ENCODE measurements at places on chromosomes 1 and 21.

DNA sequence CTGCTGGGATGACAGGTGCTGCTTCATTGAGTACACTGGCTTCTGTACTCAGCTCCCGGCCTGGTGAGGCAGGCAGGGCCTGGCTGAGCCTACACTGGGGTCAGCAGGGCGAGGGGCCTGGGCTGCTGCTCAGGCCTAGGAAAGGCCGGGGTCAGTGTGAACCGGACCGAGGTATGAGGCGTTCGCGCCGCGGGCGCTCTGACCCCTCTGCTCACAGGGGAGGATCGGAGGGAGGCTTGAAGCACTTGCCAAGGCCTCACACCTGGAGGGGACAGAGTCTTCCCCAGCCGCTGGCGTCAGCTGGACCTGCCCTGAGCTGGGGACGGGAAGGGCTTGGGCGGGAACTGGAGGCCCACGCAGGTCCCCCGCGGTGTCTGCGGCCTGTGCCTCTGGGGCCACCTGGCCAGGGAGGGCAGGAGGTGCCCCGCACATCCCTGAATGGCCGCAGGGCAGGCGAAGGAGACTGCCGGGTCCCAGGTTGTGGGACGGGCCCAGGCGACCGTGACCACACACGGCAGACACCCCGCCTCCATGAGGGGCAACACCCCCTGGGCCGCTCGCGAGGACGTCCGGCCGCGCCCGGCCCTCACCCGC is 466 bp downstream of the PEX10 start:
- no peak for DNase-seq

- no peak for DNase-seq
Observed at GRCh38 chr1:246398126-246398813, 108.8 kb downstream of the SMYD3 start.

- DNase-seq: no peak
Observed at GRCh38 chr1:84025966-84026365, 27.0 kb upstream of the TTLL7 start.

DNA sequence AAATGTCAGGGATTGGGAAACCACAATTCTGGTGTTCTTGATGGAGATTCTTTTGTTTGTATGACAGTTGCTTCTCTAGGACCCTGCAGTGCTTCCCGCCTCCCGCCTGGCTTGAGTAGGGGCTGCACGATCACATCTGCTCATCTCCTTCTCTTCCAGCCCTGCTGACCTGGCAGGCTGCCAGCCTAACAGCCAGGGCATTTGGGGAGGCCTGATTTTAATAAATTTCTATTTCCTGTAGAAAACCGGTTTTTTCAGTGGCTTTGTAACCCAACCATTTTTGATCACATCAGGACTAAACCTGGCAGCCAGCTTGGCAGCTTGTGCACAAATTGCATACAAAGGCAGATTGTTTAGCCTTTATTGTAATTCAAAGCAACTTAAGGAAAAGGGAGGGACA is 78.9 kb downstream of the UBE2U start:
- DNase-seq: no peak

GRCh38 chr1:99621340-99621901 is 24.5 kb upstream of the PALMD start:
- no peak for DNase-seq

DNA sequence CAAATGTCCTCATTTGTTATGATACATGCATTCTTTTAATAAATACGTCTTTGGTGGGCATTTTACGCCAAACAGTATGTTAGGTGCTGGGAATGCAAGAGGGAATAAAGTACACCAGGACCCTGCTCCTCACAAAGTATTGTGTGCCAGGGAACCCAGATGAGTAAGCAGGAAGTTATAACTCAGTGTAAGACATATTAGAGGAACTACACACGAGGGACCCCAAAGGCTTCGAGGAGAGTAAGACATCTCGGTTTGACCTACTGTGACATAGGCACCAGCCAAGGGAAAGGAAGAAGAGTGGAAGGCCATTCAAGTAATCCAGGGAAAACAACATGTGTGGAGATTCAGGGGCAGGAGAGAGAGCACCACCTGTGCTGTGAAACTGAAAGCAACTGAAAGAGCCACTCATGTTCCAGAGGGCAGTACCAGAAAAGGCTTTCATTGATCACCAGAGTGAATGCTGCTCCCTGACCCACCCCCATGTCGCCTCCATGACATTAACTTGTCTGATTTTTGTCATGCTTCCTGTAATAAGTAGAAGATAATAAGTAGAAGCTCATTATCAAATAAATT is 542.5 kb upstream of the PKN2 start:
- no peak for DNase-seq

- no peak for DNase-seq
Observed at GRCh38 chr1:116375887-116376728, 3.1 kb downstream of the ATP1A1 start.

DNA sequence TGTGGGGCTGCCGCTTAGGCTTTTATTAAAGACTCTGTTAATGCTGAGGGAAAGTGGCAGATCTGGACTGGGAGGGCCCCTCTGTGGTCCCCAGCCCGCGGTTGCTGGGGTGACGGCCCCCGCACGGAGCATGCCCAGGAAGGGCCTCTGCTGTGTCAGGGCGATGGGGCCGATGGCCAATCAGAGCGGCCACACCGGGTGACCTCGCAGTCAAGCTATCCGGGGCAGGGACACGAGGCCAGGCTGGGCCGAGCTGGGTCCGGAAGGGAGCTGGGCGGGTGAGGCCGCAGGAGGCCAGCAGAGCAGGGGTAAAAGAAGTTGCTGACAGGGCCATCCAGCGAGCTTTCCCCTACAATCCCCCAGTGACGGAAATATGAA is 145.1 kb downstream of the CASZ1 start:
- peak; percentile 37 for DNase-seq

GRCh38 chr21:39479164-39479813 is 27.5 kb downstream of the SH3BGR start:
- no peak for DNase-seq

DNA sequence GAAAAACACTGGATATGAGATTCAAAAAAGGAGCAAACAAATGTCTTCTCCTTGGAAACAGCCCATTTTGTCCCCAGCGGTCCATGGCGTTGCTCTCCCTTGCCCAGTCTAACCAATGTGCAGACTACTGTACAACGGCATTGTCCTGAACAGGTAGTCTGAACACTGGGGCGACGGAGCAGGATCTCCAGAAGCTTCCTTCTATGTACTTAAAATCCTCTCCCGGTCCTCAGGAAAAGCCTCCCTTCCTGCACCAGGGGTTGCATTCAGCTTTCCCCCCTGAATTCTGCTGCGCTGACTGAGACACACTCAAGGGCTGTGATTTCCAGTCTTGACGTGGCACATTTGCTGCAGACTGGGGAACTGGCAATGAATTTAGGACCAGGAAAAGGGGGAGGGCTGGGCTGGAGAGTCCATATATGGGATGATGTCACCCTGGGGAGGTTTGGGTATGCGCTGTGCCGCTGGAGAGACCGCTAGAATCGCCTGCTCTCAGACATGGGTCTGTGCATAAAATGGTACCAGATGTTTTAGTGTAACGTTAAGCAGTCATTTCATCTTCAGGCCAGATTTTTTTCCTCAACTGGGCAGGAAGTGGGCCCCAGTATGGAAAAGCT is 275.9 kb upstream of the C1orf105 start:
- DNase-seq: peak; percentile 21

GRCh38 chr1:50352428-50352827 is 70.8 kb downstream of the DMRTA2 start:
- DNase-seq: no peak

GRCh38 chr1:58841455-58841854 is 57.6 kb upstream of the JUN start:
- DNase-seq: no peak

DNA sequence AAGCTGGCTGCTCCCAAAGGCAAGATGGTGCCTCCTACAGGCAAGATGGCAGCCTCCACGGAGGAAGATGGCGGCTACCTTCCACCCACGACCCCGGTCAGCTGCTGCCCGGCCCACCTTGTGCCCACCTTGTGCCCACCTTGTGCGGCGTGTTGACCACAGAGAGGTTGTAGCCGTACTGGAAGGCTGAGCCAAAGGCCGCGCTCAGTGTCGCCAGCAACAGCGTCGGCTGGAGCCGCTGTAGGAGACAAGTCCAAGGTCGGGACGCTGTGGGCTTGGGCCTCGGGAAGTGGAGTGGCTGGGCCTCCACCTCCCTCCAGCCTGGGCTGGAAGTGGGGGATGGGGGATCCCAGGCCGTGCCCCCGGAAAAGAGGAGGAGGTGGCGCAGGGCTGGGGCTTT is 1.4 kb downstream of the SLC2A7 start:
- no peak for DNase-seq

GRCh38 chr1:163068716-163069115 is 445 bp upstream of the RGS4 start:
- no peak for DNase-seq

GRCh38 chr1:20142001-20142710 is 3.0 kb downstream of the PLA2G2F start:
- DNase-seq: no peak

- no peak for DNase-seq
Observed at GRCh38 chr1:202694314-202694713, 15.9 kb downstream of the SYT2 start.

DNA sequence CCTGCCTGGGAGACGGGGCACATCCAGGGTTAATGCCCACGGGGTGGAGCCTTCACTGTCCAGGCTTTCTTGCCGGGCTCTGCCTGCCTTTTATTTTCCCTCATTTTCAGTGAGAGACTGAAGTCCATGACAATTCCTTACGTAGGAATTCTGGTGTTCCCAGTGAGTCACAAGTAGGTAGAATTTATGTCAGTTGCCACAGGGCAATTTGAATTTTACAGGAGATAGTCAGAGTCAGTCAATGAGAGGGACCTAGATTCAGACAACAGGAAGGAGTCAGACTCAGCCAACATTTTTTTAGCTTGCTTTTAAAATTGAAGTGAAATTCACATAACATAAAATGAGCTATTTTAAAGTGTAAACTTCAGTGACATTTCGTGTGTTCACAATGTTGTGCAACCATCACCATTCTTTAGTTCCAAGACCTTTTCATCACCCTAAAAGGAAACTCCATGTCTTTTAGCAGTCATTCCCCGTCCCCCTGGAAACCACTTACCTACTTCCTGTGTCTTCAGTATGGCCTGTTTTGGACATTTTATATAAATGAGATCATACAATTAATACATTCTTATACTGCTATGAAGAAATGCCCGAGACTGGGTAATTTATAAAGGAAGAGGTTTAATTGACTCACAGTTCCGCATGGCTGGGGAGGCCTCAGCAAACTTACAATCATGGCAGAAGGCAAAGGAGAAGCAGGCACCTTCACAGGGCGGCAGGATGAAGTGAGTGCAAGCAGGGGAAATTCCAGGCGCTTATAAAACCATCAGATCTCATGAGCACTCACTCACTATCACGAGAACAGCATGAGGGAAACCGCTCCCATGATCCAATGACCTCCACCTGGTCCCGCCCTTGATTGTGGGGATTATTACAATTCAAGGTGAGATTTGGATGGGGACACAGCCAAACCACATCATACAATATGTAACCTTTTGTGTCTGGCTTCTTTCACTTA is 14.6 kb downstream of the AJAP1 start:
- no peak for DNase-seq

Data from endothelial cell (in vitro differentiated cells).